ENCODE measurements at places on chromosomes 1 and 21. TPM values are rescaled to one million over a fixed set of nuclear protein-coding genes. Genes with fewer than 3 reads are reported as not detected.
A peak's percentile ranks its signal among the peaks of the same experiment; 100 is the strongest.

GRCh38 chr1:184362876-184363275 lies 24.0 kb upstream of the C1orf21 start:
- no peak for DNase-seq

GRCh38 chr1:65255035-65255655 lies 54.2 kb upstream of the DNAJC6 start:
- DNase-seq = peak; percentile 55

DNA sequence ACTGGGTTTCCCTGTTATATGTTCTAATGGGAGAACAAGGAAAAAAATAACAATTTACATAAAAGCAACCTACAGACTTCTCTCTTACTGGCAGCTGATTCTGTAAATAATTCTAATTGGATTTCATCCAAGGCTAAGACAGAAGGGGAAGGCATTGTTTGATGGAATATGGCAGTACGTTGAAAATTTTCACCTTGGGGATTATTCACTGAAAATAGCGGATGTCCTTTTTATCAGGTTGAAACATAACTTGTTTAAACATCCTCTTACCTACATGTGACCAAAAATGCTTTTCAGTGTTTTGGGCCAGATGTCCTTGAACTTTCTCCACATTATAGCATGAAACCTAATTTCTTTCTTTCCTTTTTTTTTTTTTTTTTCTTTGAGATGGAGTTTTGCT lies 24.9 kb downstream of the TSNAX start:
- no peak for DNase-seq

DNA sequence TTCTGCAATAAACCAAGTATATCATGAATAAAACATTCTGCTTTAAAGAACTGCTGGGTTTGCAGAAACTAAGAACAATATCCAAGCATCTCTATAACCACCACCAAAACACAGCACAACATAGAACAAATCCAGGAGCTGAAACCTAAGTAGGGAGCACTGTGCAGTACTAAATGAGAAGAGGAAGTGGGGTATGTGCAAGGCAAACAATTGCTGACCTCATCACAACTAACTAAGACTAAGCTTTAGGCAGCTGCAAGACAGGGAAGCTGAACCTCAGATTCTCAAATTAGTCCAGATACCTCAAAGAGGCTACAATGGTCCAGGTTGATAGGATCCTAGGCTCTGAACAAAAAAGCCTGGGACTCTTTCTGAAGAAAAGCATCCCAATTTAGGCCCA lies 172.6 kb downstream of the SLC44A5 start:
- DNase-seq = no peak

GRCh38 chr1:9291914-9292360 lies 757 bp upstream of the SPSB1 start:
- no peak for DNase-seq

DNA sequence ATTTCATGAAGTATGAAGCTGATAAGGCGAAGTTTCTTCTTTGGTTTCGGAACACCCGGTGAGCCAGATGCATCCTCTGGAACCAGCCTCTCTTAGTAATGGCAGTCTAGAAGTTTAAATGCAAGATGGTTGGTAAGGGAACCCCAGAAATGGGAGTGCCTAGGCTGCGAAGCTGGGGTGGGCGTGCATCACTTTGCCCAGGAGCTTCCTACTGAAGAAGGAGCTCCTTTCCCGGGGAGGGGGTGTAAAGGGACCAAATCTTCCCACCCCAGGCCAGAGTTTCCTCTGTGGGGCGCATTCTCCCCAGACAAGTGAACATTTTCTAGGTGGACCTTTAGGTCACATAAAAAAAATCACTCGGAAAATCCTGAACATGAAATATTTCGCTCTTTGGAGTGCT lies 4.4 kb downstream of the TFF2 start:
- DNase-seq = no peak

- no peak for DNase-seq
These were observed 145.3 kb upstream of the RRP15 start for GRCh38 chr1:218139761-218140160.

DNA sequence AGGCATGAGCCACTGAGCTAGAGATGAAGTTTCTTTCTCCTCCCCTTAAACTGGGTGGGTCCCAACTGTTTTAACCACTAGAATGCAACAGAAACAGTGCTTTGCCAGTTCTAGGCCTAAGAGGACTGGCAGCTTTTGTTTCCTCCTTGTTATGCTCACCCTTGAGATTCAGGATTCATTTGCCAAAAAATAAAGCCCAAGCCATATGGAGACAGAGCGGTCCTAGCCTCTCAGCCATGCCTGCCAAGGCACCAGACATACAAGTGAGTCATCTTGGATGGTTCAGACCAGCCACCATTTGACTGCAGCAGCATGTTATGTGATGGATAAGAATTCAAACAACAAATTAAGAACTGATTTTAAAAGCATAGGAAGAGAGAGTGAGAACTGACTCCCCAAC lies 38.1 kb upstream of the STUM start:
- DNase-seq = no peak

DNA sequence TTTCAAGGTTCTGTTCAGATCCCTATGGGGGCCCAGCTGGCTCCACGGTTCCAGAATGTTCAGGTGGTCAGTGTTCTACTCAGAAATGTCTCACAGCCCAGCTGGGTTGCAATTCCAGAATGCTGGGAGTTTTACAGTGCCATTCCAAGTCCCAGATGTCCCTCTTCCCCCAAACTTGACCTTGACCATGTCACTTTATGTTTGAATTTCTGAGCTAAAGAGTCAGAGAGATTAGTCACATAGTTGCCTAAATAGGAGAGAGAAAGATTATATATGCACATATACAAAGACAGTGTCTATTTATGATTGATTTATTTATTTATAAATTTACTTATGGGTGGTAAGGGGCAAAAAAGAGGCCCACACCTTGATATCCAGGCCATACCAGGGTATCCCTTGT lies 2.5 kb downstream of the GPR3 start:
- no peak for DNase-seq

DNA sequence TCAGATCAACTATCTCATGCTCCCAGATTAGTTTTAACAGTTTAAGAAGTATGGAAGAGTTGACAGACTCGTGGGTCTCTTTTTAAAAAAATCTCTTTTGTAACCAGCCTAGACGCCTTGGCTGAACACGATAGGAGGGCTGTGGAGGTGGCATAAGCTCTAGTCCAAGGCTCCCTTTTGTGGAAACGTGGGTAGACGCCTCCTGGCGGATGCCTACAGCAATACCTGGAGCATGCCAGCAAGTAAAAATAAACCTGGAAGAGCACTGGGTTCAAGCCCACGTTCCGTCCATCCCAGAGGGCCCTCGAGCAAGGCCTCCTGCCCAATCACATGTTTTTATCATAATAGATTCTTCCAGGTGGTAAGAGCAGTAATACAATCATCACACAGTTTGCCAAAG lies 87.9 kb downstream of the RGS7 start:
- DNase-seq = peak; percentile 12

GRCh38 chr1:67458663-67459062 lies 28.5 kb upstream of the SERBP1 start:
- DNase-seq = no peak

GRCh38 chr1:41914516-41914915 lies 4.2 kb downstream of the HIVEP3 start:
- DNase-seq = no peak

DNA sequence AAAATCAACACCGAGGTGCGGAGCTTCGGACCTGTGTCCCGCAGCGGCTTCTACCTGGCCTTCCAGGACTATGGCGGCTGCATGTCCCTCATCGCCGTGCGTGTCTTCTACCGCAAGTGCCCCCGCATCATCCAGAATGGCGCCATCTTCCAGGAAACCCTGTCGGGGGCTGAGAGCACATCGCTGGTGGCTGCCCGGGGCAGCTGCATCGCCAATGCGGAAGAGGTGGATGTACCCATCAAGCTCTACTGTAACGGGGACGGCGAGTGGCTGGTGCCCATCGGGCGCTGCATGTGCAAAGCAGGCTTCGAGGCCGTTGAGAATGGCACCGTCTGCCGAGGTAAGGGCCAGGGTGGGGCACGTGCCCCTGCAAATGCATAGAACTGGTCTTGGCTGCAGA lies 74.1 kb downstream of the EPHB2 start:
- DNase-seq = no peak

GRCh38 chr1:196180847-196181593 lies 427.2 kb downstream of the KCNT2 start:
- DNase-seq = no peak

- DNase-seq = no peak
These were observed 38.0 kb downstream of the SPRTN start for GRCh38 chr1:231376101-231376500.

GRCh38 chr1:150267896-150268295 lies 920 bp downstream of the APH1A start:
- DNase-seq = no peak

GRCh38 chr21:45139473-45139872 lies 65.1 kb downstream of the ADARB1 start:
- DNase-seq = no peak

- no peak for DNase-seq
These were observed 22.6 kb upstream of the TRABD2B start for GRCh38 chr1:48019714-48020315.

DNA sequence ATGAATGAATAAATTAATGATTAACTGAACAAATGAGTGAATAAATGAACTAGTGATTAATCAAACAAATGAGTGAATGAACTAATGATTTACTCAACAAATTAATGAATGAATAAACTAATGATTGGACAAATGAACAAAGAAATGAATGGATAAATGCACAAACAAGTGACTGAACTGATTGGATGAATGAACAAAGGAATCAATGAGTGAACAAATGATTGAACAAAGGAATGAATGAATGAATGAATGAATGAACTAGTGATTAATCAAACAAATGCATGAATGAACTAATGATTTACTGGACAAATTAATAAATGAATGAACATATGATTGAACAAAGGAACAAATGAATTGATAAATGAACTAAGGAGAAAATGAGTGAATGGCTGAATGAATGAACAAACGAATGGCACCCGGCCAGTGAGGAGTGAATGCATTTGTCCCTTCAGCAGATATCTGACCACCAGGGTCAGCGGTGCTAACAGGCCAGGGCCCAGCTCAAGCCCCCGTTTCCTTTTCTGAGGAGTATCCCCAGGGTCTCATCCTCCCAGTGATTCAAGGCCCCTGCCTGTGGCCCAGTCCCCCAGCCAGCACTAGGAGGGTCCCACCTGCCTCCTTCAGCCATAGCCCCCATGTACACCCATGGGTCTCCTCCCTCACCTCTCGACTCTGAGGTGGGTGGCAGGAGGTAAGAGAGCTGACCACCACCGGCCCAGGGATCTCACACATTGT lies 49.9 kb downstream of the WNT9A start:
- DNase-seq = no peak

DNA sequence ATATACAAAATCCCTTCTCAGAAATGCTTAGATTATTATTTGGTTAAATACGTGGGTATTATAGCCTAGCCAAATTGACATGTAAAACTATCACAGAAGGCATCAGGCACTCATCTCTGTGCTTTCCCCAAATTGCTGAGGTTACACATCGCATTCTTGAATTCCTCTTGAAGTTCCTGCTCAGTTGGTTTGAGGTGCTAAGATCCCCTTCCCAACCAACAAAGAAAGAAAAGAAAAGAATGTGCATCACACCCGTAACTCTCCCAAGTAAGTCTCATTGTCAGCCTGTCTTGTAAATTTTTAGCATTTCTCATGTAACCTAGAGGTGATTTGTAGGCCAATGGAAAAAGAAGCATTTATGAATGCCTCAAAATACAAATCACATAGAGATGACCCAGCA lies 539.2 kb upstream of the PRMT6 start:
- no peak for DNase-seq

- no peak for DNase-seq
These were observed 92.8 kb downstream of the JAK1 start for GRCh38 chr1:64873576-64873975.

- DNase-seq = no peak
These were observed 82.1 kb downstream of the GFI1 start for GRCh38 chr1:92404661-92405060.

TTC34 gene
- 0.16 TPM for total RNA-seq

RAB13 gene
- 7.0 TPM for total RNA-seq

LORICRIN gene
- not detected for total RNA-seq

DENND2D gene
- 0.94 TPM for total RNA-seq
